Activated CD4-positive, CD25-positive, alpha-beta regulatory T cell treated with anti-CD3 and anti-CD28 coated beads, Interleukin-2, amount 50 U/mL, for 72 hours (primary cell): ENCODE measurements at places on chromosomes 3 and 15.
A peak's percentile ranks its signal among the peaks of the same experiment; 100 is the strongest.

- no peak for DNase-seq
These were observed 340.0 kb downstream of the VPS13C start for GRCh38 chr15:61720197-61720704.

- no peak for DNase-seq
These were observed 110.3 kb downstream of the MFSD1 start for GRCh38 chr3:158912188-158912587.

DNA sequence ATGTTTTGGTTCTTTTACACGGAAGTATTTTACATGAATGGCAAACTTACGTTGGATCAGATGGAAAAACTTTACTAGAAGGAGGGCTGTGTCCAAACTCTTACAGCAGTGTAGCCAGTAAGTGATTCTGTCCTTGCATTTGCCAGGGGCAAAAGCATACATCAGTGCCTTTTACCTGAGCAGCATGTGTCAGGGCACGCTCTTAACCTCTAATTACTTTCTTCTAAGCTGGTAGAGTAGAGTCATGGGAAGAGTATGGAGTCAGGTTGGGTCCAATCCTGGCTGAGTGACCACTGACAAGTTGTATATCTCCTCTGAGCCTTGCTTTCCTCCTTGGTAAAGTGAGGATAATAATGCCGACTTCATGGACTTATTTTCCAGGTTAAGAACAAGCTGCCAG, 47.1 kb downstream of the RYR3 start:
- no peak for DNase-seq

DNA sequence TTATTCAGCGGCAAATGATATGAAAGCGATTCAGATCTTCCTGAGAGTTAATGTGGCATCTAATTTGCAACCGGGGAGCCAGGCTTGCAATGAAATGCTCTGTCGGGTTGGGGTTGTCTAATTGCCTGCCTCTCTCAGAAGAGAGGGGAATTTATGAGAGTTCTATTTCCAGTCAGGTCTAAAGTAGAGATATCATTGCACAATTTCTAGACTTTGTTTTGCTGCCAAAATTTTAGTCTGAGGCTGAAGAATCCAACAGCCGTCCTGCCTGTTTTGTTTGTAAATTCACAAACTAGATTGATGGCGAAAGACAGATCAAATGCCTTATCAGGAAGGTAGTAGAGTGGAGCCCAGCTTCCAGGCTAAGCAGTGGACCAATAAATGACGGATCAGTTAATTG, 610 bp downstream of the LIPC start:
- no peak for DNase-seq

- DNase-seq = no peak
These were observed 490.9 kb upstream of the TBL1XR1 start for GRCh38 chr3:177688152-177688551.

GRCh38 chr15:84749111-84749991, 959 bp downstream of the ZNF592 start:
- DNase-seq = peak; percentile 47

- no peak for DNase-seq
These were observed 386.1 kb downstream of the PTPRG start for GRCh38 chr3:61947456-61947855.

DNA sequence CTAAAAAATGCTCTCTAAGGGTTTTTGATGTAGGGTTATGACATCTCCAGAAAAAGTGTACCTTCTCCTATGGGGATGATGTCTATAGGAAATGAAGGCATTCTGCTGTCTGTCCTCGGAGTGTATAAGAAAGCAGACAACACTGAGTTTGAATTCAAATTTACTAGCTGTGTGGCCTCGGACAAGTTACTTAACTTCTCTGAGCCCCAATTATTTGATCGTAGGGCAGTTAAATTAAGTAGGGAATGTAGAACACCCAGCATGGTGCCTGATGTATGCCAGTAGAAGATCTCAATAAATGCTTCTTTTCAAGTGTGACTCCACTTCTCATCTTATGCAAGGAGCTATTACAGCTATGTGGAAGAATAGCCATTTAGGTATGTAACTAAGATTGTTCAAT, 184.6 kb downstream of the CPNE4 start:
- no peak for DNase-seq

DNA sequence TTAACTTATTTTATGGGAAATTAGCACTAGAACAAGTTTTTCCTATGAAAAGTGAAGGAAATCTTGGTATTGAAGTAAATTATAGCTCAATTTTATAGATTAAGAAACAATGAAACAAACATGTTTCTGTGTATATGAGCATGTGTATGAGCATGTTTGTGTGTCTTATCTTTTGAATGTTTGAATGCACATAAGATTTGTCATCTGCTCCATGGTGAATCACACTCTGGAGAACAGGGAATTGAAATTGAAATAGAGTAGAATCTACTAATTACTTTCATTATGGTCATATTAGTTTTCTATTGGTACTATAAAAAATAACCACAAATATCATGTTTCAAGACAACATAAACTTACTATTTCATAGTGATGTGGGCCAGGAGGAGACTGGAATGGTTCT, 646.6 kb downstream of the OTOL1 start:
- no peak for DNase-seq

DNA sequence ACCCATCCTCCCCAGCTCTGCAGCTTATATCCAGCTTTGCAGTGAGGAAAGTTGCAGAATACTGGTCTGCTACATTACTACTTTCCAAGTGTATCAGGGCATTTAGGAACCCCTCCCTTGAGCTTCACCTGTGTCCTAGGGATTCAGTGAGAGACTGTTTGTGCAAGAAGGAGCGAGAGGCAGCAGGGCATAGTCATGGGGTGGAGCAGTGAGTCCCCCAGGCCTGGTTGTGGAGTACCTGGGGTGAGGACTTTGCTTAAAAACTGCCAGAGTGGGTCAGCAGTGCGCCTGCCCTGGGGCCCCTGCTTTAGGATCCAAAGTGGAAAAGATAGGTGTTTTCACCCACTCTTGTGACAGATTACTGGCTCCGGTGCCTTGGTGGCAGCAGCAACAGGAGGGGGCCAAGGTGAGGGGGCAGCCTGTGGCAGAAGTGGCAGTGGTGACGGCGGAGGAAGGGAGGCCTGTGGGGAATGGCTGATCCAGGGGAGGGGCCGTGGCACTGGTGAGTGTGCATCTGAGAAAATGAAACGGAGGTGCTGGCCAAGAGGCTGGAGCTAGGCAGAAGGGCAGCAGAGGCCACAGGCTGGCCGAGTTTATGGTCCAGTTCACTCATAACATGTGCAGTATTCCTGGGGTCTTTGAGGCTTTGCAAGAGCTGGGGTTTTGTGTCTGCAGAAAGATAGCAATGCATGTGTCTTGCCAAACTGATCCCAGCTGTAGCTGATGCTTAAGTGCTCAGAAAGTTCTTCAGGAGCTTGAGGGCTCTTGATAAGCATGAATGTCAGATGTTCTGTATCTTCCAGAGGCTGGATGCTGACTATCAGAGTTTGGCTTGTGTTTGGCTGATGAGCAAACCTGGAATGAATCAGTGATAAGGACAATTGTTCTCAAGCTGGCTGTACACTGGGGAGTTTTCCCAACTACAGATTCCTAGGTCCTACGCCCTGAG, 43.4 kb downstream of the GOLGA6A start:
- no peak for DNase-seq

DNA sequence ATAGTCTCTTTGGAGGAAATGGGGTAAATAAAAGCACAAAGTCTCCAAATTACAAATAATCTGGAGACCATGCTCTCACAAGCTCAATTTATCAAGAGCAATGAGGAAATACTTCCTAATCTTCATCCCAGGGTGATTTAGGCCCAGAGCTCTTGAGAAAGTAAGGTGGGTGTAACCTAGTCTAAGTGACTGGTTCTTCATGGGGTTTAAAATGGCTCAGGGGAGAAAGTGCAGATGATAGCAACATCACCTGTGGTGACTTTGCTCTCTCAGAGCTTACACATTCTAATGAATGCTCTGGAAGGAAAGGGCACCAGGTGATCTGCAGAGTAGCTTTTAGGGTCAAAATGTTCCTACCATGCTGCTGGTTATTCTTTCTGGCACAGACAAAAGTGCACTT, 118.4 kb upstream of the TP63 start:
- DNase-seq = no peak
